ENCODE measurements at places on chromosomes 11 and 22. TPM values are rescaled to one million over a fixed set of nuclear protein-coding genes. Genes with fewer than 3 reads are reported as not detected.

GRCh38 chr11:107921997-107922396, 6.3 kb upstream of the RAB39A start:
- no peak for DNase-seq

- no peak for DNase-seq
Observed at GRCh38 chr22:26055693-26056092, 113.6 kb upstream of the SEZ6L start.

GRCh38 chr11:44855493-44855849, 95.2 kb downstream of the TP53I11 start:
- no peak for DNase-seq

The PYGM gene
- total RNA-seq = not detected

The NNMT gene
- 2,593 TPM for total RNA-seq

- no peak for DNase-seq
Observed at GRCh38 chr11:78783301-78783700, 208.6 kb upstream of the NARS2 start.

The P4HA3 gene
- total RNA-seq = 10.2 TPM

The OR8D1 gene
- total RNA-seq = not detected

The TTC12 gene
- 12.2 TPM for total RNA-seq

DNA sequence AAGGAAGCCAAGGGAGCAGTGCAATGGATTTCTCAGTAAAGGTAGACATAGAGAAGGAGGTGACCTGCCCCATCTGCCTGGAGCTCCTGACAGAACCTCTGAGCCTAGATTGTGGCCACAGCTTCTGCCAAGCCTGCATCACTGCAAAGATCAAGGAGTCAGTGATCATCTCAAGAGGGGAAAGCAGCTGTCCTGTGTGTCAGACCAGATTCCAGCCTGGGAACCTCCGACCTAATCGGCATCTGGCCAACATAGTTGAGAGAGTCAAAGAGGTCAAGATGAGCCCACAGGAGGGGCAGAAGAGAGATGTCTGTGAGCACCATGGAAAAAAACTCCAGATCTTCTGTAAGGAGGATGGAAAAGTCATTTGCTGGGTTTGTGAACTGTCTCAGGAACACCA, 6.6 kb downstream of the TRIM22 start:
- no peak for DNase-seq

The SLC22A12 gene
- total RNA-seq = not detected

GRCh38 chr22:19958083-19959042, 16.7 kb upstream of the TXNRD2 start:
- DNase-seq = peak; percentile 36

The NXPE1 gene
- total RNA-seq = not detected

The ART5 gene
- total RNA-seq = not detected

The RAC2 gene
- total RNA-seq = 3.5 TPM

GRCh38 chr11:78030429-78031325, 7.6 kb upstream of the KCTD14 start:
- peak; percentile 68 for DNase-seq

DNA sequence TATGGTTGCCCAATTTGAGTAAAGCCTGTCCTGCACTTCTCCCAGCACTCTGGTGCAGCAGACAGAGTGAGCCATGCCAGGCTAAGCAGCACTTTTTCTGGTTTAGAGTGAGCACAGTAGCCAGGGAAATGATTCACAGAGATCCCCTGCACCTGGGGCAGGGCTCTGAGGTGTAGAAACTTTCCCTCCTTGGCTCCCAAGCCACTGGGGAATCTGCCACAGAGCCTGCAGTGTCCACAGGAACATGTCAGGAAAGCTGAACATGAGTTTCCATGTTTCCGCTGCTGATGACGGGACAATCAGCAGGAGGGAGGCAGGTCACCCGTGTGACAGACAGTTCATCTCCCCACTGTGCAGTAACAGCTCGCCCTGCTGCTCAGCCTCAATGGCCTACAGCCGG, 429.9 kb upstream of the B3GAT1 start:
- DNase-seq = no peak

- DNase-seq = peak; percentile 64
Observed at GRCh38 chr11:102974552-102975280, 19.2 kb upstream of the MMP13 start.

All from renal cortical epithelial cell (primary cell).